Foreskin keratinocyte (primary cell): ENCODE measurements at places on chromosomes 4 and X.

DNA sequence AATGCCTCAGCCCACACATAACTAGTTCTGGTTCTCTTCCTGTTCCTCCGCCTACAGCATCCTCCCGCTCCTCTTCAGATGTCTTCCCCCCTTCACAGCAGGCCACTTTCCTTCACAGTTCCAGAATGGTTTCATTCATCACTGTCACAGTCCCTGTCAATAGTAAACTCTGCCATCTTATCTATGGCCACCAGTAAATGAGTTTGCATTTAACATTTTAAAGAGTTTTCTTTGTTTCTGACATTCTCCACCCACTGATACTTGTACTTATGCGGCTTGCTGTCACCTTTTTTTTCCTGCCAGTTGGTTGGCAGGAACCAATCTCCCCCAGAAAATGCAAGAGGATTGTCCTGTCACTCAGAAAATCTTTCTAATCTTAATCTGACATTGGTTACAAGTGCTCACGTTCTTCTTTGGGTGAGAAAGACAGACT, 114.1 kb downstream of the GLUD2 start:
- no peak for DNase-seq

- DNase-seq = no peak
These were observed 88.0 kb upstream of the XAGE2 start for GRCh38 chrX:52280812-52281211.

DNA sequence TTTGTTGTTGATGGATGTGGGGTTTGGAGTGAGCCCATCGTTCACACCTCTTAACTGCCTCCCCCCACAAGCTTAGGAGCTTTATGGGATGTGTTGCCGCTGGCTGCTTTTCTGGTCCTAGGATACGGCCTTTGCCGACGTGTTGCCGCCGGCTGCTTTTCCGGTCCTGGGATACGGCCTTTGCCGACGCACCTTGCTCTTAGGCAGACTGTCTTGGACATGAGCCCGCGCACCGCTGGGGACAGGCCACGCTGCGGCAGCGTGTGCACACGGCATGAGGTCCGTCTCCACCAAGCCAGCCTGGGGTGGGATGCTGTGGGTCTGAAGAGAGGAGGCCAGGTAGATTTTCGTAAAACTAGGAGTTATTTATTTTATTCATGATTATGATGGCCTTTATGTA, 14.2 kb downstream of the RGS12 start:
- DNase-seq = no peak

DNA sequence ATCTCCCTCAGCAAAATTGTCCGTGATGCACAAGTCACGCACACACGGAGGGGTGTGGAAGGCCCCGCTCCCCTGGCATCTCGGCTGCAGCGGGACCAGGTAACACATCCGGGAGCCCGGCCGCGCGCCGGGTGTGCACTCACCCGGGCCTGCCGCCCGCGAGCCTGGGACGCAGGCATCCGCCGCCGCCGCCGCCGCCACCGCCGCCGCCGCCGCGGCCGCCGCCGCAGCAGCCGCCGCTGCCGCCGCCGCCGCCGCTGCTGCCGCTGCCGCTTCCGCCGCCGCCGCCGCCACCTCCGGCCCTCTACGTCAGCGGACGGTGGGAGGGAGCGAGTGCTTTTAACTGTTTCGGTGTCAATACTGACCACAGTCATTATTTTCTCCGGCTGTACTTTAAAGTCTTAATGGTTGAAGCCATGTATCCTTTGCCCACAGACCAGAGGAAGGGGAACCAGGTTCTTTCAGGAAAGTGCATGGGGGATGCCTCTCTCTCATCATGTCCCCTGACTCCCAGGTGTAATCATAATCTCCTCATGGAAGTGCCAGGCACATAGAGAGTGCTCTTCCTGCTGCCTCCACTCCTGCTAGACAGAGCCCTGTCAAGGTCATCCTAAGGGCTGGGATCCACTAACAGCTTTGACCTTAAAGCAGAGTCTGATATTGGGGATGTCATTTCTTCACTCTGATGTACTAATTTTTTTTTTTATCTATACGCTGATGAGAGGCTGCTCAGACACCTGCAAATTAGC, 38.0 kb downstream of the MAGEE2 start:
- DNase-seq = peak; percentile 0

GRCh38 chrX:42495139-42495538, 282.8 kb downstream of the PPP1R2C start:
- no peak for DNase-seq
